Fibroblast of villous mesenchyme (primary cell): ENCODE measurements at places on chromosomes 7 and 10. TPM values are rescaled to one million over a fixed set of nuclear protein-coding genes. Genes with fewer than 3 reads are reported as not detected.
A peak's percentile ranks its signal among the peaks of the same experiment; 100 is the strongest.

Gene SLC13A4
- 0.32 TPM in 1 of 2 replicates, not detected in the other for total RNA-seq

Gene GIGYF1
- 15.5 and 19.6 TPM in 2 replicates for total RNA-seq

Gene RAMP3
- not detected in 2 replicates for total RNA-seq

DNA sequence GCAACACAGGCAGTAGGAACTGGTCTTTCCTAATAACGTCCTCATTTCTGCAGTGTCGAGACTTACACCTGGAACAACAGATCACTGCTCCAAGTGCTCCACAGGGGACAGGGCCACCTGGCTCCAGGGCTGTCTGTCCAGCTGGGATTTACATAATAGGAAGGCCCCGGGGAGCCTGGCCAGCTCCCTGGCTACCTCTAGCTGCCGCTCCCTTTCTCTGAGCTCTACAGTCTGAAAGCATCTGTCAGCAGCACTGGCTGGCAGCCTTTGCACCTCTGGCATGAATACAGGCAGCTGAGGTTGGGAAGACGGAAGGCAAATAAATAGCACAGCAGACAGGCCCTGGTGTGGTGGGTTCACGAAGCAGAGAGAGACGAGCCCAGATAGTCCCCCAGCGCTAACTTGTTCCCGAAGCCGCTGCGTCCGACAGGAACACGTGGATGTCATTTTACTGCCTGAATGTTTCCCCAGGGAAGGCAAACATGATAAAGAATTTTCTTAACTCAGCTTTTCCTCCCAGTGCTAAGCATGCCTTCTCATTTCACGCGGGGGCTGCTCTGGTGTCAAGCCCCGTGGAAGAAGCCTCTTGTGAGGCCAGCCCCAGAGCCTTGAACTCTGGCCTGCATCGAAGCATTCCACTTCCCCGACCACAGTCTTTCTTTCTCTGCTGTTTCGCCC lies 105.4 kb downstream of the ITIH5 start:
- no peak for DNase-seq

- no peak for DNase-seq
These were observed 49.3 kb downstream of the FBXW4 start for GRCh38 chr10:101645659-101646058.

- no peak for DNase-seq
These were observed 13.4 kb upstream of the LRRD1 start for GRCh38 chr7:92192326-92192725.

DNA sequence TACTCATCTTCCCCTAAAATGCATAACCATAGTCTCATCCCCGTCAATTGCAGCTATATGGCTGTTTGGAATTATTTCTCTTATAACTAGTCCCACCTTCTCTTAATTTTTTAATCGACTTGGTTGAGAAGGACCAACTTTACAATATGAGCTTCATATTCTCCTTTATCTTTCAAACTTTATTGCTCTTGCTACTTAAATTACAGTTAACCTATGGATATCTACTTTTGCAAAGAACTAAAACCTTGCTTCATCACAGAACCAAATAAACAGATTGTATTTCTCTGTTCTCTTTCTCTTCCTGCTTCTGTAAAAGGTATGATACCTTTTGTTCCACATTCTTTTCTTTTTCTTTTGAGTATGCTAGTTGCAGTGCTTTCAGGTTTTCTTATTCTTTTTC lies 6.1 kb downstream of the CREM start:
- DNase-seq: no peak

GRCh38 chr7:155931396-155932085 lies 119.3 kb upstream of the SHH start:
- no peak for DNase-seq

GRCh38 chr10:12022580-12023257 lies 19.9 kb downstream of the UPF2 start:
- DNase-seq: no peak

DNA sequence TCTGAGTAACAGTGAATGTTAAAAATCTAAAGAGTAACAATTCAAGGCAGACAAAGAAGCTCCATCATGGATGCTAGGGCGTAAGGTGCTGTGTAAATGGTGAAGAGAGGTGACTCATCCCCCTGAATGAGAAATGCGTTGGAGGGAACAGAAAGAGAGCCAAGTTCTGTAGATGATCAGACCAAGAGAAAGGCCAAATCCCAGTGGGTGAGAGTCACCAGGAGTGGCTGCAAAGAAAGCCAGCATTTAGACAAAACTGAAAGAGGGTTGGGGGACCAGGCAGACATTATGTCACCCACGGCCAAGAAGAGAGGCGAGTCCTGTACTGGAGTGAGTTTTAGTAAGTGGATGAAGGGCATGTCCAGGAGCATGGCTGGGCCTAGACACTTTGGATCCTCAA lies 153.1 kb downstream of the TRIL start:
- DNase-seq: peak; percentile 24

DNA sequence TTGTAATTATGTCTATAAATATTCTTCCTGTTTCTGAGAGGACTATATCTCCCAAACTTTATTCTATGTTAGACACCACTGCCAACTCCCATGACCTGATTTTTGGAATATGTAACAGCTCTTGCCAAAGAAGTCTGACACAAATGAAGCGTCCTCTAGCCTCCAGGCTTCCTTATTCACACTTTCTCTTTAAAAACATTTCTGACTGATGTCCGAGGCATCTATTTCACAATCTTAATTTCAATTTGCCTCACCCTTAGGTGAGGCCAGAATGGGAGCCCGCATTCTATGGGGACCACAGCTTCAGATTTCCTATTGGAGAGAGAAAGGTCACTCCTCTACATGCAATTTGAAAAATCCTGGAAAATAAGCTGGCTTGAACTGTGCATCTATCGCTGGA lies 873.2 kb downstream of the GATA3 start:
- DNase-seq: no peak

GRCh38 chr7:116910383-116910782 lies 42.9 kb upstream of the ST7 start:
- DNase-seq: no peak

DNA sequence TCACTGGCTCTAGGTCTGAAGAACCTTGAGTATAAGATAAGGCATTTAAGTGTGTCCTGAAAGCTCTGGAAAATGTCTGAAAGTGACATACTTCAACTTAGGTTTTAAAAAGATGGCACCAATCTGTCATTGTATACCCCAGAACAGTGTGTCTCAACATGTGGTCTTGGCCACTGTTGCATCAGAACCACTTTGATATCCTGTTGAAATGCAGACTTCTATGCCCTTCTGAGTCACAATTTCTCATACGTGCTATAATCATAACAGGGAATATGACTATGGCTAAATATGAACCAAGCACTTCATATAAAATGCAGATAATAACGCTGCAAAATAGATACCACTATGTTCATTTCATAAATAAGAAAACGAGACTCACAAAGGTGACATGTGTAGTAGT lies 38.0 kb upstream of the GPAM start:
- DNase-seq: no peak

GRCh38 chr7:121276313-121276712 lies 52.5 kb upstream of the WNT16 start:
- peak; percentile 62 for DNase-seq
